ENCODE measurements at places on chromosomes 4 and X. TPM values are rescaled to one million over a fixed set of nuclear protein-coding genes. Genes with fewer than 3 reads are reported as not detected.

Gene ATP6AP2
- 42.5 TPM for total RNA-seq

Gene PHOX2B
- total RNA-seq = not detected

Gene EPGN
- not detected for total RNA-seq

DNA sequence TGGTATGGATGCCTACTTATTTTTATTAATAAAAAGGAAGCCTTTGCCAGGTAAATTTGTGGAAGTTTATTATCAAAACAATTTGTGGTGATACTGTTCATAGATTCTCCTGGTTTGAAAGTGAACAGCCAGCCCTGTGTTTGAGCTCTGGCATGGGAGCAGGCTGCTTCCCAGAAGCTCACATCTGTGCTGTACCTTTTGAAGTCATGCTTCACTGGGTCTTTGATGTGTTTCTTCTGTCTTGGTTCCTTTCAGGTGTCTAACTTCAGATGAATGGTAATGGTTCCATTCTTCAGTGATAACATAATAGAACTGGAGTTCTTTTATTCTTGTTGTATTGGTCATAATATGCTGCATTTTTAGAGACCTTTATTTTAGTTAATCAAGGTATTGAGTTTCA lies 85.5 kb downstream of the BMPR1B start:
- peaks cover 8% of the 10 kb centered on the region for H3K27me3 ChIP-seq
- no peaks in the 10 kb centered on the region for H3K4me1 ChIP-seq
- no peaks in the 10 kb centered on the region for H3K36me3 ChIP-seq
- H3K4me3 ChIP-seq = no peak overlapping the region

DNA sequence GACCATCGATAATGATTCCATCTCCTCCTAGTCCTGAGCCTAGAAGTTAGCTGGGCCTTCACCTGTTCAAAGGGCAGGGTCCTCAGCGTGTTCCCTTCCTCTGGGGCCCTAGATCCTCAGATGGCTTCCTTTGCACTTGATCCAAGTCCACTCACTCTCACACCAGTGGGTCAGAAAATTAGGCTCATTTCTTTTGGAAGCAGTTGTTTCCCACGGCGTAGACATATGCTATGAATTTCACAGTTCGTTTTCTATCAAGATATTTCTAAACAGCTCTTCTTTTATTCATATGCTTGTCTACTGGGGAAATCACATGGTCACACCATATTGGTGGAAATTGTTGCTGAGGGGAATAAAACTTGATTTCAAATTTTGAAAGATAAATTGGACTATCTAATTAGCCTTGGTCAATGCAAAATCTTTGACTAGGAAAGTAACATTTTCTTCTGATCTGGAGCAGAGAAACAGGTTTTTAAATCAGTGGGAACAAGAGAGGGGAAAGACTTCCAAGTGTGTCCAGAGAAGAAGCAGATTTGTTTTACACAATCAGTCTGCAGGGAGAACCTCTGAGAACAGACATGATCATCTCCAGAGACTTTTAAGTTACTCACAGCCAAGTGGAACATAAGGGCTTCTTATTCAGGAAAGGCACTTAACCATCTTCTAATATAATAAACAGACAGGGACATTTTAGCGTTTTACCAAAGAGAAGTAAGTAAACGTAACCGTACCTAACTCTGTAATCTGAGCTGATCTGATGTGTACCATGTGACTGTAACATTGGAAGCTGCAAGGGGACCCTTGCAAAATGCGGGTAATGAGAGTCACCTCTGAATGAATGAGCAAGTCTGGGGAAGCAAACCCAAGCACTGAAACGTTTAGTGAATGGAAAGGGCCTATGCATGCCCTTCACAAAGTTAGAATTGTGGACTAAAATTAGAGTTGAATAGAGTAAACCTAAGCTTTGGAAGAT lies 455.7 kb upstream of the FAT1 start:
- no peak for DNase-seq
- H3K4me3 ChIP-seq = no peak overlapping the region
- peak overlapping the region; percentile 71 for H3K27ac ChIP-seq
- no peaks in the 10 kb centered on the region for H3K36me3 ChIP-seq
- H3K27me3 ChIP-seq = peaks cover 7% of the 10 kb centered on the region

- no peak overlapping the region for H3K27ac ChIP-seq
- no peak for DNase-seq
- H3K27me3 ChIP-seq = no peaks in the 10 kb centered on the region
- H3K4me3 ChIP-seq = no peak overlapping the region
Measured at GRCh38 chr4:16692046-16692445, 206.4 kb downstream of the LDB2 start.

Measured in left ventricle myocardium inferior (tissue), 1 donor.